ENCODE measurements at places on chromosomes 11 and 22.

GRCh38 chr11:39144351-39145130 lies 2314.9 kb downstream of the LRRC4C start:
- no peak for DNase-seq

GRCh38 chr22:32232191-32232830 lies 22.8 kb downstream of the SLC5A4 start:
- DNase-seq = no peak

- DNase-seq = no peak
These were observed 1.9 kb downstream of the KCTD17 start for GRCh38 chr22:37053310-37054055.

DNA sequence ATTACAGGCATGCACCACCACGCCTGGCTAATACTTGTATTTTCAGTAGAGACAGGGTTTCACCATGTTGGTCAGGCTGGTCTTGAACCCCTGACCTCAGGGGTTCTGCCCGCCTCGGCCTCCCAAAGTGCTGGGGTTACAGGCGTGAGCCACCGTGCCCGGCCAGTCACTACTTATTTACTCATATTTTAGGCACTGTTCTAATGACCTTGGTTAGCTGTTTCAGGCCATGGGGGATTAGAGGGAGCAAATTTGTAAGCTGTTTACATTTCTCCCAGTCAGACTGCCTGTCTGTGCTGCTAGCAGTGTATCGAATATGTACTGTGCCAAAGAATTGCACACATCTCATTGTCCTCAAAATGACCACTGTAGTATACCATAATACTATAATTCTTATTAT lies 32.7 kb upstream of the PACSIN2 start:
- no peak for DNase-seq

Data from stimulated activated CD4-positive, alpha-beta T cell treated with anti-CD3 and anti-CD28 coated beads, Interleukin-15, amount 100 ng/mL, for 1 hour (primary cell).